ENCODE measurements at places on chromosomes 12 and 14.

GRCh38 chr14:97380539-97380941, 583.4 kb downstream of the VRK1 start:
- no peak for DNase-seq

GRCh38 chr12:124032265-124032886, 59.4 kb downstream of the ZNF664 start:
- DNase-seq, result peak; percentile 49

DNA sequence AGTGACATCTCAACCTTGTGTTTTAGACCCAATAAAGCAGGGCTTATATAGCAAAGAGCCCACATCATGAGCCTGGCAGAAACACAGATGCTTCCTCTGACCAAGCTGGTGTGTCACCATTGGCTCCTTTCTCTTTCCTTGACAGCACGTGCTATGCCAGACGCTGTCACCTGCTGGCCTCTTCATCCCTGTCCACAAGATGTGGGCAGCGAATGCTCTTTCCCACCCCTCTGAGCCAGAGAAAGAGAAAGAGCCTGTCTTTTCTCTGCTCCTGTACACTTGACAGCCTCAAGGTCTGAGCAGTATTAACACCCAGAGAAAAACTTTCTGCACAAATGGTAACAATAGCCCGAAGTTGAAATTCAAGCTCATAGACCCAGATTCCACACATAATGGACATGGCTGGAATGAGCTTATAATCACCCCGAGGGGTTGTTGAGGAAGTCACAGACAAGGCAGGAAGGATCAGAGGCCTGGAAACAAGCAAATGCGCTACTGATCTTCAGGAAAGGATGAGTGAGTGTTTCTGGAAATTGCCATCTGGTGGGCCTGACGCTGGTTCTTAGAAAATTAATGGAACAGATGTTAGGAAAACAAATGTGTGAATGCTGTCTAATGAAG, 8.9 kb downstream of the TGFB3 start:
- no peak for DNase-seq

GRCh38 chr12:53223389-53224060, 8.5 kb downstream of the RARG start:
- DNase-seq, result peak; percentile 76

All from frontal cortex (tissue), 4 donors.